HS-27A (cell line): ENCODE measurements at places on chromosomes 6 and 20.

DNA sequence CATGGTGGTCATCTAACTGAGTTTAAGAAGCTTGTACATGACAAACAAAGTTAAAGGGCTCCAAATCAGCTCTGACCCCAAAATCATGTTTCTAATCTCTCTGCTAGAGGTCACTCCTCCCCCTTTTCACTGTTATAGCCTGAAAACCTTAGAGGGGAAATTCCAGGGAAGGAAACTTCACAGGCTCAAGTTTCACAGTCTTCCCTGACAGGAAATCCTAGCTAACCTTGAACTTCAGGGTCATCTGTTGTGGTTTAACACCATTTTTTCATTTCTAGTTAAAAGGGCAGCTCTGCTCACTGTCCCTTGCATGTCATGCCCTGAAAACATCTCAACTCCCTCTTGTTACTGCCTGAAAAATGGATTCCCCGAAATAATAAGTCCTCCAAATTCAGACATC, 104.4 kb upstream of the BMP2 start:
- DNase-seq, result no peak

DNA sequence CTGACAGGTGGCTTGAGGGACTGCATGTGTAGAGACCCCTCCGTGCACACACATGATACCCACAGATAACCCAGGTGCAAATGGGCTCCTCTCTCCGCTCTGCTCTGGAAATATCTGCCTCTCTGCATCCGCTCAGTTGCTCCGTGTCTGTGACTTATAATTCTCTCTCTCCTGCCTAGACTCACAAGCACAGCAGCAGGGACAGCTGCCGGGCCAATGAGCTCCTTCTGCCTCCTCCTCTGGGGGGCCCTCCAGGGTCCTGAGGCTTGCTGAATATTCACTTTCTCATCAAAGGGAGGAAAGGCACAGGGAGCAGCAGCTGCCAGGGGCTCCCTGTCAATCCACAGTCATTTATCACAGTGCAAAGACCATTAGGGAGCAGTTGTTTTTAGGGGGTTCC, 24.1 kb downstream of the LRFN2 start:
- no peak for DNase-seq

DNA sequence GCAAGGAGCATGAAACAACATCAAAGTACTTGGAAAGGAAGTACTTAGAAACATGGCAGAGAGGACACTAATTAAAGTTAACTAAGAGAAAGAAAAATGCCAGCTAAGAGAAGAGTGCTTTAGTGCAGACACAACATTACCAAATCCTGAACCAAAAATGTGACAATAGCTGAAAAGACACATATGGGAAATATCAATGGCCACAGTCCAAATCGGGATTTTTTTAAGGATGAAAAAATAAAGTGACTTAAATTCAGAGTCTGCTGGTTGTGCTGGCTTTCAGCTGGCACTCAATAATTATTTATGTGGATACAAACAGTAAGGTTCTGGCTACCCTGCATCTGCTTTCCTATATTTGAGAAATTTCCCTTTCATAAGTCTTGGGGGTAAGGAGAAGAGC, 12.6 kb upstream of the DST start:
- DNase-seq, result no peak

- DNase-seq, result no peak
Observed at GRCh38 chr6:149410557-149410956, 10.5 kb downstream of the SUMO4 start.

GRCh38 chr6:130218134-130218533, 4.6 kb downstream of the SAMD3 start:
- no peak for DNase-seq

GRCh38 chr20:17225851-17226409, 910 bp upstream of the PCSK2 start:
- no peak for DNase-seq

DNA sequence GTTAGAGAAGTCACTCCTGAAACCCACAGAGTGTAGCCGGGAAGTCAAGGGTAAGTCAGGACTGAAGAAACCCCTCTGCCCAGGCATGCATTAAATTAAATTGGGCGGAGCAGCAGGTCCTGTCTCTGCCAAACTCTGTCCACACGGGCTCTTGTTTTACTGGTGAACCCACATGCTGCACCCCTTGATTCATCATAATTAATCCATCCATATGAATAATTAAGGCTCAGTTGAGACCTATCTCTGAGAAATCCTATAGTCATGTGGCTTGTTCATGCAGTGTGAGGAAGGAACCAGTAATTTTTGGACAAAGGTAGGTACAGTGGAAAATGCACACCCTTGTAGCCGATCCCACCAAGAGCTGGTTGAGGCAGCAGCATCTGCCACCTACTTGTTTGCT, 43.0 kb downstream of the PXDC1 start:
- DNase-seq, result no peak

GRCh38 chr20:14865169-14865568, 527.8 kb upstream of the FLRT3 start:
- DNase-seq, result no peak

DNA sequence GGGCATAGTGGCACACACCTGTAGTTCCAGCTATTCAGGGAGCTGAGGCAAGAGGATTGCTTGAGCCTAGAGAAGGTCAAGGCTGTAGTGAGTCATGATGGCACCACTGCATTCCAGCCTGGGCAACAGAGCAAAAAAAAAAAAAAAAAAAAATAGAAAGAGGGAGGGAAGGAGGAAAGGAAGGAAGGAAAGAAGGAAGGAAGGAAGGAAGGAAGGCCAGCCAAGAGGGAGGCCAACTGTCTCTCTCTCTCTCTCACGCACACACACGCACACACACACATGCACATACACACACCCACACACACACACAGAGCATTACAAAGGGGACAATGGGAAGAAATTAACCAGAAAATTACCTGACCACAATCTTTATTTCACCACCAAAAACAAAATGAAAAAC, 50.6 kb upstream of the COL9A1 start:
- DNase-seq, result no peak
